Fibroblast of lung (primary cell): ENCODE measurements at places on chromosomes 12 and 14. TPM values are rescaled to one million over a fixed set of nuclear protein-coding genes. Genes with fewer than 3 reads are reported as not detected.

The PGAM5 gene
- total RNA-seq: 27.1 and 27.7 TPM in 2 replicates

The KMT2D gene
- 21.1 and 33.0 TPM in 2 replicates for total RNA-seq

The ZC2HC1C gene
- 1.5 and 1.8 TPM in 2 replicates for total RNA-seq

The SLC7A7 gene
- 5.1 and 6.3 TPM in 2 replicates for total RNA-seq

The RAB21 gene
- 9.0 and 11.4 TPM in 2 replicates for total RNA-seq

The MANSC4 gene
- 0.17 TPM in 1 of 2 replicates, not detected in the other for total RNA-seq

The SLC38A4 gene
- 1.8 and 6.1 TPM in 2 replicates for total RNA-seq

The PAPLN gene
- 6.9 and 9.5 TPM in 2 replicates for total RNA-seq

The SFSWAP gene
- total RNA-seq: 18.7 and 23.3 TPM in 2 replicates

The KERA gene
- not detected in 2 replicates for total RNA-seq

The SPTB gene
- total RNA-seq: under 0.01 TPM in 1 of 2 replicates, not detected in the other

The COL2A1 gene
- not detected in 2 replicates for total RNA-seq

The PMCH gene
- not detected in 2 replicates for total RNA-seq

The STAB2 gene
- not detected in 2 replicates for total RNA-seq

The GDF11 gene
- 3.1 and 4.3 TPM in 2 replicates for total RNA-seq

The SAMD4A gene
- total RNA-seq: 25.9 and 39.8 TPM in 2 replicates
